ENCODE measurements at places on chromosomes 5 and 9. TPM values are rescaled to one million over a fixed set of nuclear protein-coding genes. Genes with fewer than 3 reads are reported as not detected.

DNA sequence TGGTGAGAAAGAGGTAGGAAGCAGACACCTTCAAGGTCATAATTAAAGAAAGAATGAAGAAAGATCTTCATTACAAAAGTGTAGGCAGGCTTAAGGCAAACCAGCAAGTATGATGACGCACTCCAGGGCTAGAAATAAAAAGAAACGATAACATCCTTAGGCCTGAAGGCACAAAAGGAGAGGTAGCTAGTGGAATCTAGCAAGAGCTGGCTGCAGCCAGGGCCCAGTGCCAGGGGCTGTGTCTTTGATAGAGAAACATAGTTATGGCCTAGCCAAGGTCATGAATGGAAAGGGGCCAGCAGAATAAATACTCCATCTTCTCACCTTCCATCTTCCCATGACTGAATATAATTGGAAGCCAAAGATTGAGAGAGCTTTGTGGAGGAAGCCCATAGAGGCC is 6.8 kb upstream of the SH3TC2 start:
- H3K4me1 ChIP-seq, result no peaks in the 10 kb centered on the region
- H3K4me3 ChIP-seq, result no peak overlapping the region
- H3K36me3 ChIP-seq, result no peaks in the 10 kb centered on the region
- no peak for DNase-seq

DNA sequence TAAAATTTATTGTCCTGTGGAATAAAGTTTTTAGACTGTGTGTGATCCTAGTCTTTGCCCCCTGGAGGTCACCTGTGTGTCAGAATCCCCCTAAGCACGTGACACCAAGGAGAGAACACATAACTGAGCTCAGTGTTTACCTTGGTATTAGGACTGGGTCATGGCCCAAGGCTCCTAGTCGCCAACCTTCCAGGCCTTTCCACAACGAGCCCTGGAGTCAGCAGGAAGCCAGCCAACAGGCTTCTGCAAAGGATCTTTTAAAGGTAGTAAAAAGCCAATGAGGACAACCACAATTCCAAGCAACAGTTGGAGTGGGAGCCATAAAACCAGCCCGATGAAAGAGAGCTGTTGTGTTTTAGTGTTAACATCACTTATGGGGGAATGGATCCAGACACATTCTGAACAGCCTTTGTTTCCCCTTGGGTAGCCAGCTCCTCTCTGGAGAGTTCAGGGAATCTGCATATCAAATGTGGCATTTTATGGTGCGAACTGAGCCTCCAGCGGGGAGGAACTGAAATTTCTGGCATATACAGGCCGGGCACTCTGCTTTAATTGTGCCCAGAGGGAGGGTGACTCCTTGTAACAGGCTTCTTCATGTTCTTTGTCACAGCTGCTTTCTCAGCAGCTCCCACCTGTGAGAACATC is 239.9 kb downstream of the FSTL4 start:
- no peaks in the 10 kb centered on the region for H3K36me3 ChIP-seq
- no peak for DNase-seq
- no peaks in the 10 kb centered on the region for H3K4me1 ChIP-seq
- H3K27ac ChIP-seq, result no peak overlapping the region

DNA sequence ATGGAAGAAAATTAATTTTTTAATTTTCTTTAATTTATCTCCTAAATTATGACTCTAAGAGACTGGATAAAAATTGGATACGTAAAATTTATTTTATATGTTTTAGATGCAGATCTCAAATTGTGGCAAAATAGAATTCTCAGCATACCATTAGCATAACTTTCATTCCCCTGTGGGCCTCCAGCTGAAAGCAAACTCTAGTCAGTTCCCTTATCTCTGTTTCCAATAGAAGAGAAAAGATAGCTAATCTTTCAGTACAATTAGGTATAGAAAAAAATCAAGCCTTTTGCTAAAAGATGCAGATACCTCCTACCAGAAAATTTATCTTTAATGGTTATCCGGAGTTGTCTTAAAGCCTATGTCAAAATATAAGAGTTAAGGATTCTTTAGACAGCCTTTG is 1530.6 kb downstream of the EFNA5 start:
- DNase-seq, result no peak
- no peaks in the 10 kb centered on the region for H3K4me1 ChIP-seq
- H3K36me3 ChIP-seq, result no peaks in the 10 kb centered on the region
- no peak overlapping the region for H3K4me3 ChIP-seq

Gene THG1L
- 22.4 TPM for total RNA-seq
